NCI-H1417 treated with DMSO at 0.1 percent for 48 hours (cell line): ENCODE measurements at places on chromosomes 6 and 20.

- DNase-seq, result no peak
Observed at GRCh38 chr6:138622967-138623366, 123.7 kb upstream of the NHSL1 start.

DNA sequence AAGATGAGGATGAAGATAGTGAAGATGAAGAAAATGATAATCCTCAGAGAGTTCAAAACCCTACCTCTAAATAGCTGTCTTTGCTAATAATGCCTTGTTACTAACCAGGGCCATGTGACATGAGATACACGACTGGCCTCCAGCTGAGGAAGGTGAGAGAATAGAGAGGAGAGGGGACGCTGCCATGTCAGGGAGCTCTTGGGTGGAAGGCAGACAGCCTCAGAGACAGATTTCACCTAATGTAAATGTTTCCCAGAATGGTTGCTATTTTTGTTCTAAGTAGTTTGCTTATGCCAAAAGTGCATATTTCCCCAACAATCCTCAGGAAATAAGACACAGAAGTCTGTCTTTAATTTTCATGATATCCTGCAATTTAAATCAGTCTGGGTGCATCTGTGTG lies 138.4 kb downstream of the ELOVL4 start:
- peak; percentile 61 for DNase-seq

DNA sequence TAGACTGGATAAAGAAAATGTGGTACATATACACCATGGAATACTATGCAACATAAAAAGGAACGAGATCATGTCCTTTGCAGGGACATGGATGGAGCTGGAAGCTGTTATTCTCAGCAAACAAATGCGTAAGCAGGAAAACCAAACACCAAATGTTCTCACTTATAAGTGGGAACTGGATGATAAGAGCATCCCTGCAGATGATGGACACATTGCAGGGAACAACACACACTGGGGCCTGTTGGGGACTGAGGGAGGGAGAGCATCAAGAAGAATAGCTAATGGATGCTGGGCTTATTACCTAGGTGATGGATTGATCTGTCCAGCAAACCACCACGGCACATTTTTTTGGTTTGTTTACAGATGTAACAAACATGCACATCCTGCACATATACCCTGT lies 470.5 kb upstream of the CITED2 start:
- no peak for DNase-seq

GRCh38 chr6:49713346-49713745 lies at the start of gene CRISP2:
CRISP2 (minus strand) TSS chr6:49713543; CDS start chr6:49709196, 4,347 bp downstream.
- DNase-seq, result peak; percentile 13

DNA sequence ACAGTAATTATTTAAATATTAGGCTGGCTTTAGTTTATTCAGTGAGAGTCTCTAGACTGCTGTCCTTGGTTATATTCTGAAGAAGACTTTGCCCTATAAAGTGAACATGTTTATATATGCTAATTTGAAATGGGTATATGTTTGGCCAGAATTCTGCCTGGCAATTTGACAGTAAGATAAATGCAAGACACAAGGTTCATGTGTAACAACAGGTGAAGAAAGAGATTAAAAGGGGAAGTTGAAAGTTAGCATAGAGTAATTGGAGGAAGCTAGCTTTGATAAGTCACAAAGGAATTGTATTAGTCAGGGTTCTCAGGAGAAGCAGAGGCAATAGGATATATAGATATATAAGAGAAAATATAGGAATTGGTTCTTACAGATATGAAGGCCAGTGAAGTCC lies 191.4 kb downstream of the CENPW start:
- no peak for DNase-seq
